Right kidney (tissue), 9 donors: ENCODE measurements at places on chromosomes 2 and 18.

- DNase-seq, result no peak
Observed at GRCh38 chr18:72409903-72410302, 134.2 kb downstream of the CBLN2 start.

DNA sequence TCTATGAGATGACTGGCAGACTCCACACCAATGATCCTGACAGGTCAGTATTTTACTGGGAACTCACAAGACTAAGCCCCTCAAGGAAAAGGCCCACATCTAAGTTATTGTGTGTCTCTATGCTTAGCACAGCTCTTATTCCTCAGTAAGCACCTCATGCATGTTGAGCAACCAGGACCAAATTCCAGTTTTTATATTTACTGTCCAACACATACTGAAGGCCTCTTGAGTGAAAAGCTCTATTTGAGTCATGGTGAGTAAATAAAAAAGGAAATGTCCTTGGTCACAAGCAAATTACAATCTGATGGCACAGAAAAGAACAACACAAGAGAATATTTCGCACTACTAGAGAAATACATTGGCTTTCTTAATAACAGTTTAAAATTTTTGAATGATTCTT lies 87.9 kb upstream of the ETAA1 start:
- no peak for DNase-seq

DNA sequence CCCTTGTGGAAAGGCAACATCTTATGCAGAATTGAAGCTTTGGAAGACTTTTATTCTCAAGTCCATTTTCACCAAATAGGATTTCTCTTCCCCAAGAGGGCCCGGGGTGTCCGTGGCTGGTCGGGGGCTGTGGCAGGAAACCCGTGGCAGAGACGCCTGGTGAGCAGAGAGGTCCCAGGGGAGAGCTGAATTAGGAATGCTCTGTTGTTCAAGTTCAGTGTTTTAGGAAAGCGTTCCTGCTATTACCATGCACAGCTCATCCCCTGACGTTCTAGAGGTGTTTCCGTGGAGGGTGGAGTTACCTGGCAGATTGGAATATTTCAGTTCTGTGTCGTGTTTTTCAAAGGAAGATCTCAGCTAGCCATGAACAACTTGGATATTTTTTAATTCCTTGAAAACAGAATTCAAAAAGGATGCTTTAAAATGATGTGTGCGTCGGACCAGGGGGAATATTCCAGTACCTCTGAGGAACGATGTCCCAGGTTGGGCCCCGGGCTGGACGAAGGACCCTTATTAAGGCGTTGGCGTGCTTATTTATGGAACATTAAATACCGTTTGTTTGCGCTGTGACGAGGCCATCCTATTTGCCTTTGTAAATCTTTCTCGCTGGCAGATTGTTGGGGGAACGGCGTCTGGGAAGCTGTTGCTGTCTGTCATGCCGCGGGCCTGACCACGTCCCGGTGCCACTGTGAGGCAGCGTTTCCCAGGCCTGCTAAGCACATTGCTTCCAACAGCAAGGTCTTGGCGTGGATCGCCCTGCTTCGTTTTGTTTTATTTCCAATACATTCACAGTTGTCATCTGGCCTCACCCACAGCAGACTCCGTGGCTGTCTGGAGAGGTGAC lies 8.2 kb downstream of the NFATC1 start:
- no peak for DNase-seq

GRCh38 chr18:58321986-58322385 lies 278.0 kb downstream of the NEDD4L start:
- no peak for DNase-seq

GRCh38 chr18:49018554-49019445 lies 68.0 kb upstream of the SMAD7 start:
- DNase-seq, result no peak

- no peak for DNase-seq
Observed at GRCh38 chr2:219223831-219224610, 5.3 kb upstream of the ABCB6 start.

GRCh38 chr18:37253394-37254235 lies 312.0 kb downstream of the CELF4 start:
- DNase-seq, result peak; percentile 49

DNA sequence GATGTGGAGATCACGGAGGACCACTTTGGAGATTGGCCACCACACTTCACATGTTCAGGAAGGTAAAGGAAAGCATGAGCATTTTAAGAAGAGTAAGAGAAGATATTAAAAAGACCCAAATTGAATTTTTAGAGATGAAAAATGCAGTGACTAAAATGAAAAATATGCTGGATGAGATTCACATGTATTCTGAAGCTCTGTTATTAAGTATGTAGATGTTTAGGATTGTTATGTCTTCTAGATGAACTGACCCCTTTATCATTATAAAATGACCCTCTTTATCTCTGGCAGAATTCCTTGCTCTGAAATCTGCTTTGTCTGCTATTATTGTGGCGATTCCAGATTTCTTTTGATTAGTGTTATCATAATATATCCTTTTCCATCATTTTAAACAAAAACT lies 36.0 kb upstream of the DYNC2LI1 start:
- no peak for DNase-seq

- no peak for DNase-seq
Observed at GRCh38 chr2:186426153-186427016, 59.7 kb upstream of the ZC3H15 start.

DNA sequence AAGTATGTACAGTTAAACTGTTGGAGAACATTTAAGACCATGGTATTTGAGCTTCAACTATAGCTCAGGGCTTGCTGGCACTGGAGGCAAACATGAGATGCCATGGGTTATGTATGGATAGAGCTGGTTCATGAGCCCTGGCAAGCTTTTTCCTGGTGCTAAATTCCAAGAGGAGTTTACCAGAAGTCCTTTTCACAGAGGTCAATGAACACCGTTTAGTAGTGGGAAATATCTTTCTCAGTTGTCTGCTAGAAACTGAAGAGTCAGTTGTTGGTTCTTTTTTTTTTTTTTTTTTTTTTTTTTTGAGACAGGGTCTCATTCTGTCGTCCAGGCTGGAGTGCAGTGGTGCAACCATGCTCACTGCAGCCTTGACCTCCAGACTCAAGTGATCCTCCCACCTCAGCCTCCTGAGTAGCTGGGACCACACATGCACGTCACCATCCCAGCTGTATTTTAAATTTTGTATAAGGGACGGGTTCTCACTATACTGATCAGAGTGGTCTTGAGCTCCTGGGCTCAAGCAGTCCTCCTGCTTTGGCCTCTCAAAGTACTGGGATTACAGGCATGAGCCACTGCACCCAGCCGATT lies 1.3 kb downstream of the KHK start:
- DNase-seq, result no peak

DNA sequence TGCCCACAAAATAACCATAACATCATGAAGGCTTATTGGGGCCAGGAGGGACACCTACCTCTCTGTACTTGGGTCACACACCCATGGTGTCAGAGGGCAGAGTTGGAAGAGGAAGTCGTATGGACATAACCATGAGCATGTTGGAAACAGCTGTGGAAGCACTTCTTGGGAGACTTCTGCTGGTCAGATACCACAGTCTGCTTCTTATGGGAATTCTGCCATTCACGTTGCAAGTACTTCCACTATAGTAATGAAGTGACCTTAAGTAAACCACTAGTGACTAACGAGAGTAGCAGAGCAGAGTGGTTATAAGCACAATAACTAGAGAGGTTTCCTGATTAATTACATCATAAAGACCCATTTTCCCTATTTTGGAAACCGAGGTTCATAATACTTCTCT lies 61.1 kb upstream of the TFPI start:
- DNase-seq, result no peak

GRCh38 chr2:235263205-235264120 lies 230.4 kb upstream of the AGAP1 start:
- no peak for DNase-seq
